GM23338 (cell line): ENCODE measurements at places on chromosomes 6 and 20. TPM values are rescaled to one million over a fixed set of nuclear protein-coding genes. Genes with fewer than 3 reads are reported as not detected.

DNA sequence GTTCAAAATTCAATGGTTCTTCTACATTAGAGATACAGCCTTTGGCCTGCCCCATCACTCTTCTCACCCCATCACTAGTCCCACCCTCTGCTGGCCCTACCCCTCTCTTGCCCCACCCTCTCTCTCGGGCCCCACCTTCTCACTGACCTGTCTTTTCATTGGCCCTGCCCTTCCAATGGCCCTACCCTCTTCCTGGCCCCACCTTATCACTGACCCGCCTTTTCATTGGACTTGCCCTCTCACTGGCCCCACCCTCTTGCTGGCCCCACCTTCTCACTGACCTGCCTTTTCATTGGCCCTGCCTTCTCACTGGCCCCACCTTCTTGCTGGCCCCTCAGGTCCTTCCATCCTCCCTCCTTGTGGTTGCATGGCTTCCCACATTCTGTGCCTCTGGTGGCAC lies 107.2 kb upstream of the PLEKHG1 start:
- no peak overlapping the region for H3K27ac ChIP-seq
- H3K27me3 ChIP-seq, result no peaks in the 10 kb centered on the region
- peak; percentile 26 for DNase-seq
- no peaks in the 10 kb centered on the region for H3K36me3 ChIP-seq
- no peak overlapping the region for H3K4me3 ChIP-seq
- no peaks in the 10 kb centered on the region for H3K4me1 ChIP-seq

GRCh38 chr6:70028246-70028645 lies 161.9 kb downstream of the COL19A1 start:
- no peak overlapping the region for H3K27ac ChIP-seq
- no peak overlapping the region for H3K4me3 ChIP-seq
- no peak for DNase-seq
- no peaks in the 10 kb centered on the region for H3K4me1 ChIP-seq

The TMEM170B gene
- total RNA-seq, result 6.9 and 8.6 TPM in 2 replicates

GRCh38 chr6:44454198-44454597 lies 66.7 kb downstream of the CDC5L start:
- DNase-seq, result no peak
- no peaks in the 10 kb centered on the region for H3K4me1 ChIP-seq
- H3K27me3 ChIP-seq, result no peaks in the 10 kb centered on the region
- no peak overlapping the region for H3K4me3 ChIP-seq

The GTF2H4 gene
- total RNA-seq, result 32.6 and 46.5 TPM in 2 replicates

The RALGAPB gene
- 39.1 and 40.4 TPM in 2 replicates for total RNA-seq

GRCh38 chr6:108469316-108469715 lies 91.4 kb upstream of the FOXO3 start:
- DNase-seq, result no peak
- no peaks in the 10 kb centered on the region for H3K27me3 ChIP-seq
- H3K4me1 ChIP-seq, result peaks cover 4% of the 10 kb centered on the region
- H3K36me3 ChIP-seq, result no peaks in the 10 kb centered on the region
- no peak overlapping the region for H3K27ac ChIP-seq
